ENCODE measurements at places on chromosomes 3 and 15.

DNA sequence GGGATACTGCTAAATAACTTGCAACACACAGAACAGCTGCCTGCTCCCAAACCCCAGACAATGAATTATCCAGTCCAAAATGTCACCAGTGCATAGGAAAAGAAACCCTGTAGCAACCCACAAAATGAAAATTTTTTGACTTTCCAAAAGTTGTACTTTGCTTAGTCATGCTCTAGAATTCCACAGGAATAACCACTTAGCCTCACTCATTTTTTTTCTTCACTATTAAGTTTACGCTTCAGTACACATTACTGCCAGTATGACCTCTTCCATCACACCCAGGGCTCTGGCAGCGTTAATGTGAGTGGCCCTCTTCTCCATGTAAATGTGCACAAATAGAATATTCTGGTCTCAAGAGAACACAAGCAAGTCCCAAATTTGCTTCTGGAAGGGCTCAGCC lies 259.8 kb downstream of the MAGI1 start:
- no peak for DNase-seq

DNA sequence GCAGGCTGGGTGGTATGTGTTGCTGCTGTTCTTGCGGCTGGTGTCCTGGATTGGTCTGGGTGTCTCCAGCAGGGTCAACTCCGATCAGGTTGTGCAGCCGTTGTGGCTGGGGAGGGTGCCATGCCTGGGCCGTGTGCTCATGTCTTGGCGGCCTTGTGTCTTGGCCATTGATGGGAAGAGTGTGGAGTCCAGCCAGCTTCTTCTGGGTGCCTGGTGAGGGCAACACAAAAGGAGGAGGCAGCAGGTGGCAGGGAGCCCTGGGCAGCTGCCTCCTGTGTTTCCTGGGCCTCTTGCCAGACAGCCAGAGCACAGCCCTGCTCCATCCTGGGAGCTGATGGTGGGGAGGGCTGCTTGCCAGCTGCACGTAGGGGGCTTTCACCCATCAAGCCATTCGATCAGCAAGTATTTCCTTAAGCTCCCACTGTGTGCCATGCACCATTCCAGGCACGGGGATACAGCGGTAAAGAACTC lies 4.3 kb downstream of the CHAC1 start:
- DNase-seq, result no peak

GRCh38 chr3:112056451-112056929 lies 22.0 kb downstream of the TMPRSS7 start:
- DNase-seq, result peak; percentile 80

DNA sequence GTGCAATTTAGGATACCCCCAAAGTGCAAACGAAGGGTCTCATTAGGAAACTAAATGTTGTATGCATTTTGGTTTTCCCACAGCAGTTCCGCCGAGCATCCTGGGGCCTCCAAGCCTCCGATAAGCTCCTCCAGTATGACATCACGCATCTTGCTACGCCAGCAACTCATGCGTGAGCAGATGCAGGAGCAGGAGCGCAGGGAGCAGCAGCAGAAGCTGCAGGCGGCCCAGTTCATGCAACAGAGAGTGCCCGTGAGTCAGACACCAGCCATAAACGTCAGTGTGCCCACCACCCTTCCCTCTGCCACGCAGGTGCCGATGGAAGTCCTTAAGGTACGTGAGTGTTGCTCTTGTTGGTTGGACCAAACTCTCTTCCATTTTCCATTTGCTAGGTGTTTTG lies 120.5 kb upstream of the SAMMSON start:
- no peak for DNase-seq

DNA sequence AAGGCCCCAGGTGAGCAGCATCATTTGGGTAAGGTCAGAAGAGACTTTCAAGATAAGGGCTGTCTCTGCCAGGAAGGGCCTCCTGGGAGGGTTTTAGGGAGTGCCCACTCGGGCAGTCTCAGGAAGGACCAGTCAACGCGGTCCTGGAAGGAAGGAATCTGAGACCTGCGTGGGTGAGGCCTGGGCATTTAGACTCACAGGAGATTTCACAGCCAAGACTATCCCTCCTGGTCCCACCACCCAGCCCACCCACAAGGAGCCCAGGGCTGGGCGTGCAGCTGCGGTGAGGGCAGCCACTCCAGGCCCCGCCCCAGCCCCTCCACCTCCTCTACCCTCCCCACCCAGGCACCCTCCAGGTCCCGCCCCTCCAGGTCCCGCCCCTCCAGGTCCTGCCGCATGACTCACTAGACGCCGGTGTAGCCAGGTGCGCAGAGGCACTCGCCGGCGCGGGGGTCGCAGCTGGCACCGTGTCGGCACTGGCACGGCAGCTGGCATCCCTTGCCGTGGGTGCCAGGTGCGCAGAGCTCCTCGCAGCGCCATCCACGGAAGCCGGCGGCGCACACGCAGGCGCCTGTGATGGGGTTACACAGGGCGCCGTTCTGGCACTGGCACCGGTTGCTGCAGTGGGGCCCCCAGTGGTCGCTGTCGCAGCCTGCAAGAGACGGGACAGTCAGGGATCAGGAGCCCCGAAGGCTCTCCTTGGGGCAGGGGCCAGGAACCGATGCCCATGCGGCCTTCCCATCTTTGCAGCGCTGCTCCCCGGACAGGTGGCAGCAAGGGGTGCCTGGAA lies 112.7 kb downstream of the RAB11A start:
- no peak for DNase-seq

Measured in HCEC 1CT (cell line).